OCI-LY7 (cell line): ENCODE measurements at places on chromosomes 4 and X. TPM values are rescaled to one million over a fixed set of nuclear protein-coding genes. Genes with fewer than 3 reads are reported as not detected.

- no peak for DNase-seq
These were observed 734.6 kb downstream of the GLUD2 start for GRCh38 chrX:121781991-121782390.

The COX7B2 gene
- not detected in 2 replicates for total RNA-seq

DNA sequence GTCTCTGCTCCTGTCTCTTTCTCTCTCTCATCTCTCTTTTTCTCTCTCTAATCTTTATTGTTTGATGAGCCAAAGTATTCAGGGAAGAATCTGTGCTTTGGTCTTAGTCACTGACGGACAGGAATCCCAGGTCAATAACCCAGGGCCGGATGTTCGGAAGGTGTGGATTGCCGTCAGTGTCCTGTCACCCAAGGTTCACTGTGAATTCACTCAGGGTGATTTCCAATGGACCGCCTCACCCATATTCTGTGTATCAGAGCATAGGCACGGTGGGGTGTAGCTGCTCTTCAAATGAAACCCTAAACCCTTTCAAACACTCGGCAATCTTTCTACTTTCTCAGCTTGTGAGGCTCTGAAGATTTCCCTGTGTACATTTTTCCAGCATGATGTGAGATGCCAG, 144.6 kb upstream of the GPC4 start:
- no peak for DNase-seq

- DNase-seq, result peak; percentile 85
These were observed 78.7 kb downstream of the RBM47 start for GRCh38 chr4:40550948-40551462.

GRCh38 chr4:24211856-24212255, 322.0 kb upstream of the PPARGC1A start:
- no peak for DNase-seq

DNA sequence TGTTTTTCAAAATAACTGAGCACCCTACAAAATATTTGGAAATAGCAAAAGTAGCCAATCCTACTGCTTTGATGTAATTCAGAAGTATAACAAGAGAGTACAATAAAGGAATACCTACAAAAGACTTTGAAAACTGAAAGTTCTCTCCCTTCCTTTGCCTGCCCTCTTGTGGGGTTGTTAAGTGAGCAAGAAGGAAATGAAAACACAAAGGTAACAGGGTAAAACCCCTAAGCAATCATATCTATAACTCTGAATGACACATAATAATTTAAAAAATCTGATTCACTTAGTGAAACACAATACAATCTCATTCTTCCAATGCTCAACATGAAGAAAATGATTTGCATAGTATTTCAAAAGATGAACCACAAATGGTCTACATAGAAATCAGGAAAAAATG, 98.2 kb downstream of the FRYL start:
- peak; percentile 16 for DNase-seq

DNA sequence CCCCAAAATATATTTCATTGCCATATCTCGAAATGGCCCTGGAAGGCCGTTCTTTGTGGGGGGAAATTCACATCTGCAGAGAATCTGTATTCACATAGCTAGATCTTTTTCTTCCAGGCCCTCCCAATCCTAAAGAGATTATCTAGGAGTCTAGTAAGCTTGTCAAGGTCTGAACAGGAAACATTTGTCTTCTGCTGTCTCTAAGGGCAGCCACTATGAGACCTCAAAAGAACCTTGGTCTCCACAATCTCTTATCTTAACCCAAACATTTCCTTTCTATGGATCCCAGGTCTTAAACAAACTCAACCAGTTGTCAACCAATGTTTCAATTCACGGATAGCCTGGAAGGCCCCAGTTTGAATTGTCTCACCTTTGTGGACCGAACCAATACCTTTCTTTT, 45.0 kb downstream of the CRLF2 start:
- no peak for DNase-seq

The FRYL gene
- 88.1 and 88.5 TPM in 2 replicates for total RNA-seq

DNA sequence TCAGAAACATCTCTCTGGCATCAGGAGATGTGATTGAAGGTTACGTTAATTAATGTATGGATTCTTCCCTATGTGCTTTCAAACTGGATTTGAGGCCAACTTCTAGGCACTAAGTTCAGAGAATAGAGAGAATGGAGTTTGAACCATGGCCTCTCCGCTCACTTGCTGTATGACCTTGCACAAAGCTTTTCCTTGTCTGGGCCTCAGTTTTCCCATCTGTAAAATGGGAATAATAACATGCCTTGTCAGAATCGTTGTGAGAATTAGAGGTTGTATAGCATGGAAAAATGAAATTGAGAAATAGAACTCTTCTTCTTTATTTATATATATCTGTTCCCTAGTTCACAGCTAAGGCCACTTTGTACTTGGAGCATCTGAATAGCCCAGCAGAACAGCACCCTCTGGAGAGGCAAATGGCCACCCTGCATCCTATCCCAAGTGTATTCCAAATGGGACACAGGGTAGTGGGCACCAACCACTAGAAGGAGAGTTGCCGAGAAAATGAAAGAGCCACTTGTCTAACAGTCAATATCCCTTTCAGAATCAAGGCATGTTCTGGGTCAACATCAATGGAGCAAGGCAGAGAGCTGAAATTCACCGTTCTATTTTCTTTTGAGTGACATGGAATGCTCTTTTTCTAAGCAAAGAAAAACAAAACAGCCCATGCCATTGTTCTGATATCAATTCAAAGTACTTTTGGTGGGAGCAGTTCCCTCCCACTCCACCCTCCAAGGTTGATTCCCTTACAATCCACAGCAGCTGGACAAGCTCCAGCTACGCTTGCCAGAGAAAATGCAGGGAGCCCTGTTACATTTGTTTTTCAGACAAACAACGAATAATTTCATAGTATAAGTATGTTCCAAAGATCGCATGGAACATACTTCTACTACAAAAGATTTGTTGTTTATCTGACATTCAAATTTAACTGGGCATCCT, 23.3 kb upstream of the MTM1 start:
- no peak for DNase-seq

- no peak for DNase-seq
These were observed 24.2 kb downstream of the CBLL2 start for GRCh38 chrX:22296871-22297270.

The NDST4 gene
- total RNA-seq, result not detected in 2 replicates

DNA sequence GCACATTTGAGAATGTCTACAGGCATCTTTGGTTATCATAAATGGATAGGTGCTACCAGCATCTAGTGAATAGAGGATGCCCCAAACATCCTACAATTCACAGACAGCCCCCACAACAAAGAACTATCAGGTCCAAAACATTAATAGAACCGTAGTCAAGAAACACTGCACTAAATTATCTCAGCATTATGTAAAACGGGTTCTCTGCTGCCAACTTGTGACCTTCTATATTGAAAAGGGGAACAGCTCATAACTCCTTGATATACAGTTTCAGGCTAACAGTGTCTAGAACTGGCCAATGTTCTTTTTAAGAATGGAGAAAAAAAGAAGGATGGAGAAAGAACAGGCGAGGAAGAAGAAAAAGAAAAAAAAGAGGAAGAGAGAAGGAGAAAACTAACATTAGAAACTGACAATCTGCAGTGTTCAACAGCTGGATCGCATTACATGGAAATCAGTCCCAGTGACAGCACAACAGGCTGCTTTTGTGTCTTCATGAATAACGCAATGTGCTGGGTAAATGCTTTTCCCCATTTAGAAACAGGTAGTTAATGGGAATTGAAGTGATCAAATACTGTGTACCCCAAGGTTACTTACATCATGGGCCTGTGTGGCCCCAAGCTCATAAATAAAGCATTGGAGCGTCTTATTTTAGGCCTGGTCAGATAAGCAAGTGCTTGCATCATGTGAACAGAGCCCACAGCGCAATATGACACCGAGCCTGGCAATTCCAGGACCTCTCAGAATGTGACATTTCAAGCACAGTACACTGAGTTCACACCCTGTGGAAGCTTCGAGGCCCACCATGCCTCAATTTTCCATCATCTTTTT, 339.5 kb downstream of the DHX15 start:
- DNase-seq, result no peak

The MAGIX gene
- total RNA-seq, result 1.1 and 1.7 TPM in 2 replicates

The DCLK2 gene
- total RNA-seq, result not detected in 2 replicates

- no peak for DNase-seq
These were observed 78.9 kb upstream of the RXFP1 start for GRCh38 chr4:158442736-158443135.

DNA sequence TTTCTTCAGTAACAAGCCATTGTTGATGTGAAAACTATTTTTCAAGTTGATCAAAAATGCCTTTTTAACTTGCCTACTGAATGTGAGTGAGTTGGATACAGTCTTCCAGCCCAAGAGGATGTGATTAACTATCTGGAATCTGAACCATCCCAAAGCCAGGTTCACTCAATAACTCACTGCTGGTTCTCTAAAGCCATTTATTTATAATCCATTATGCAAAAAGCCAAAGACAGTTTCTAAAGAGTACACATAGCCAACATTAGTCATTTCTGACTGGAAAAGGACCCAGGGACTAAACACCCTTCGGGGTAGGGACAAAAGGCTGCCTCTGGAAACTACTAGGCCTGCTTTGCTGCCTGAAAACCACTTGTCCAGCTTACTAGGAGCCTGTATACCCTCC, 109.6 kb downstream of the SHROOM4 start:
- no peak for DNase-seq

The NUDT11 gene
- total RNA-seq, result 18.1 and 21.7 TPM in 2 replicates

The CCKAR gene
- total RNA-seq, result not detected in 2 replicates

The SLC9A7 gene
- 58.5 and 59.6 TPM in 2 replicates for total RNA-seq

DNA sequence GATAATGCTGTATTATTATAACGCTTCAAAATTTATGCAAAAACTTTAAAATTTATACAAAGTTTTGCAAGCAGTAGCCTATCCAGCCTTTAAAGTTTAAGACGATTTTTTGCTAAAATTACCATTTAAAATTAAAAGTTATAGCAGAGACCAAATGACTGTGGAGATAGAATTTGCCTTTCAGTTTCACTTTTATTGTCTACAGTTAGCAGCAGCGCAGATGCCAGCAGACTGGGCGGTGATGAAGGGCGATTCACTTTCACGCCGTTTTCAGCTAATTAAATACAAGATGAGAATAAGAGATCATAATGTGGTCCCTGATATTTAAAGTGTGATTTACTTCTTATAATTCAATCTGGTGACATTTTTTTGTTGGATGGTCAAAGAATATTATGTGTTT, 1381.5 kb upstream of the ADGRL3 start:
- no peak for DNase-seq

The RBM47 gene
- 12.0 and 14.2 TPM in 2 replicates for total RNA-seq

The RTL9 gene
- not detected in 2 replicates for total RNA-seq

- DNase-seq, result no peak
These were observed 232.9 kb upstream of the GIMD1 start for GRCh38 chr4:106601519-106601918.
